Activated T-cell treated with anti-CD3 and anti-CD28 coated beads, Interleukin-2, amount 50 U/mL, for 1 hour (primary cell): ENCODE measurements at places on chromosomes 12 and 14.

GRCh38 chr12:107322063-107322462, 228.7 kb upstream of the CRY1 start:
- DNase-seq: peak; percentile 42

GRCh38 chr12:8057839-8058238, 8.3 kb downstream of the C3AR1 start:
- no peak for DNase-seq

- no peak for DNase-seq
These were observed 120.0 kb upstream of the MDM1 start for GRCh38 chr12:68452078-68452715.

GRCh38 chr12:48183876-48184548, 568 bp downstream of the CCDC184 start:
- peak; percentile 52 for DNase-seq

- DNase-seq: no peak
These were observed 148.4 kb downstream of the CHST11 start for GRCh38 chr12:104604995-104605675.

- DNase-seq: no peak
These were observed 32.1 kb downstream of the GALNT16 start for GRCh38 chr14:69291891-69292561.

DNA sequence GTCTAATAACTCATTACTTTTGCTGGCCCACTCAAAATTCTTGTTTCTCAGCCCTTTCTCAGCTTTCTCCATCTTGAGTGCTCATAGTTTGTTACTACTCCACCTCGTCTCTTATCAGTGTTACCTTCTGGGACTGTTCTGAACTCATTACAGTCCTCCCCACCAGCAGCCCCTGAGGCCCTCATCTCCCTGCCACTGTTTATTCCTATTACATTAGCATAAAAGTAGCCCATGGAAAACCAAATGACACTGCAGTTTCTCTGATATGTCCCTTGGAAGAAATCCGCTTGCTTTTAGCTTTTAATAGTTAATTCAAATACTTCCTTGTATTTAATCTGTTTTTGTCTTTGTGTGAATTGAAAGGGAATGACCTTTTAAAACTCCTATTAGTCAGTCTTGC, 7.6 kb downstream of the AKAP6 start:
- DNase-seq: no peak

GRCh38 chr14:24310646-24311604, at the start of gene LTB4R:
Gene LTB4R (plus strand): TSS chr14:24311502. CDS start chr14:24315652, 4,150 bp downstream.
- peak; percentile 75 for DNase-seq
